Cardiac fibroblast (primary cell): ENCODE measurements at places on chromosomes 2 and 18.
A peak's percentile ranks its signal among the peaks of the same experiment; 100 is the strongest.

DNA sequence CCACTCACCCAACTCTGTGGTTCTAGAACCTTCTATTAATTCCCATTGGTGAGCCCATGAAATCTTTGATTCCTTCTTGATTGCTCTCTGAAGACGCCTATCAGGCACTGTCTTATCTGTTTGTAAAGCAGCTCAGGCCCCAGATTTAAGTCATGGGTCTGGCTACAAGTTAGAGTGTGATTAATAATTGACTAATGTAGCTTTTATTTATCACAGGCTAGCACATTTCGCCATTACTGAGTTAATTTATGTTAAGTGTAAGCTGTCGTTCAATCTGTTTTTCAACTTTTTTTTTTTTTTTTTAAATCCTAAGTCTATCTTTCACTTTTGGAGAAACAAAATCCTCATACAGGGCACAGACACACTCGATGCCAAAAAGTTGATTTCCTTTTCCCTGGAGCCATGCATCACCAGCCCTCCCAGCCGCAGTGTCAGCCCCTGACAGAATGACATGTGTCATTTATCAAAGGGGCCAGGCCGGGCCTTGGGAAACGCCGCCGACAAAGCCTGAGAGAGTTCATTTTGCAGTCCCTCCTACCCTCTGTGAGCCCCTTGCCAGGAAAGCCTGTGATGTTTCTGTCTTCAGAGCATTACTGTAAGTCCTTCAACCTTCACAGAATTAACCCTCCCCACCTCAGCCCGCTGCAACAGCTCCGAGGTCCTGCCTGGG is 15.8 kb downstream of the TSHZ1 start:
- DNase-seq: peak; percentile 41

GRCh38 chr2:237889016-237889415 is 29.6 kb downstream of the RAMP1 start:
- no peak for DNase-seq

- peak; percentile 43 for DNase-seq
These were observed 576 bp downstream of the NYAP2 start for GRCh38 chr2:225400060-225400511.

DNA sequence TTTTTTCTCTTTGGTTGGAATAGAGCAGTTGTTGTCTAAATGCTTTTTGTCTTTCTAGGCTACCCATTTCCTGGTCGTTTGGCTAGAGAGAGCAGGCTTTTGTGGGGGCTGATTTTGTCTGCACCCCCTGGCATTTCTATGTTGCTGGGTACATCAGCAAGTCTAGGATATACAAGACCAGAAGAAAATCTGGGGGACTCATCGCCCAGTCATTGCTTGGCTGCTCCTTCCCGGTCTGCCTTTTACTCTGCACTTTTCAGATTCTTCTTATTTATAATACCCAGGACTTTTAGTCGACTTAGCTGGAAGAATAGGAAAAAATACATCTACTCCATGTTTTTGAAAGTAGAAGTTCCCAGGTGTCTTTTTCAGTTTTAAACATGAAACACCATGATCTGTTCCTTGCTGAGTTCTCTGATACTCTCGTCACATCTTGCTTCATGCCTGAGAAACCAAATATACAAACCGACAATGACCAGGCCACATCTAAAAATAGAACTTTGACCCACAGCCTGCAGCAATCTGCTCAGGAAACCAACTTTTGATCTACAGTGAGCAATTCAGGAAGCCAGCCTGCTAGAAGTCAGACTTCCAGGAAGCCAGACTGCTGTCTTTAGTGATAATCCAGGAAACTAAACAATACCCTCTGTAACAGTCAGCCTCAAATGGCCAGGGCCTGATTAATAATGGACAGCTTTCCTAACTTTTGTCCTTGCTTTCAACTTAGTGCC is 163.8 kb upstream of the MEX3C start:
- DNase-seq: peak; percentile 73

DNA sequence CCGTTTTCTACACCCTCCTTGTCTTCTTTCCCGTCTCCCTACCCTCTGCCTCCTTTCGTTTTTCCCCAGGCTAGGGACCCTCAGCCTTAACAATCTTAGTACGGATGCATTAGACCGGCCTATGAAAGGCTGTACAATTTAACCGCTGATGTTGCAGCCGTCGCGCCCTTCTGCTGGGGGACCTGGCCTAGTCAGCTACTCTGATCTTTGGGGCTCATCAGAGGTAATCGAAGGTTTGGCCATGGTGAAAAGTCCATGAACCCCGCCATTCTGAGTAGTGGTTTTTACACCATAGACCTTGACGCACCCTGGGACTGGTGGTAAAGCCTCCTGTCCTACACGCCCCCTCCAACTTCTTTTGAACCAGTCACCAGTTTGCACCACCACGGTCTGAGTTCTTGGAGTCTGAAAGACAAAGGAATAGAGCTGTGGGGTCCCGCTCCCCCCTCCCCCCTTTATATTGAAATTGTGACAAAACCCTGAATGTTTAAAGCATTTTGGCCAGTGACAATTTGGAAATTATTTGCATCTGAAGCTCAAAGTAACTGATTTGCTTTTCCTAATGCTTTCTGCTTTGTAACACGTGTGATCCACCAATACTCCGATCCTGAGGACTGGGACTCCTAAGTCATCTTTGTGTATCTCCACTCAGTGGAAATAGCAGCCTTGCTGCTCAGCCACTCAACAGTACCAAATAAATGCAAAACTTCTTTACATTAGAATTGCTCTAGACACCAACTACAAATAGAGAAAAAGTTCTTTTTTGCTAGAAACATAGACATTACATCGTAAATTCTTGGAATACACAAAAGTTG is 642 bp upstream of the SRSF7 start:
- DNase-seq: no peak

- peak; percentile 79 for DNase-seq
These were observed 31.9 kb downstream of the PPP4R3B start for GRCh38 chr2:55585451-55586080.

DNA sequence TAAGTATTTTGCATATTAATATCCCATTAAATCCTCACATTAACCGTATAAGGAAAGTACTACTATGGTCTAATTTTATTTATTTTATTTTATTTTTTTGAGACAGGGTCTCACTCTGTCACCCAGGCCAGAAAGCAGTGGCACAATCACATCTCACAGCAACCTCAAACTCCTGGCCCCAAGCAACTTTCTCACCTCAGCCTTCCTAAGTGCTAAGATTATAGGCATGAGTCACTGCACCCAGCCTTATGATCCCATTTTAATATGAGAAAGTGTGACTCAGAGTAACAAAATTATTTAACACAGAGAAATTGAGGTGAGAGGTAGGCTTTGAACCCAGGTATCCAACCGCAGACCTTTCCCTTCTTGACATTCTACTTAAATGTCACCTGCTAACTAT is 330.0 kb upstream of the POU3F3 start:
- DNase-seq: no peak

DNA sequence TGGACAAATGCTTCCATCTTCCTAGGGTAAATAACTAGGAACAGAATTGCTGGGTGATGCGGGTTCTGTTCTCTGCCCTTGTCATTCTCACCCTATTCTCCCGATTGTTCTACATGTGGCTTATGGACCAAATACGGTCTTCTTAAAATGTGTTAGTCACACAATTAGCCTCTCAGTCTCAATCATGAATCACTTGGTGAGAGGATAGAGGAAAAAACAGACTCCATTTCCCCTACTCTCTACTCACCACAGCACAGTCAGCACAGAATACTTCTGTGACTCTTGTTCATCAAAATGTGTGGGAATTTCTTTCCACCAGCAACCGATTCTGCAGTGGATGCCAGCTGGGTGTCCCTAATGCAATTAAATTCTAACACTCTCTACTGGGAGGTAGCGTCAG is 125.2 kb downstream of the SH3BP4 start:
- no peak for DNase-seq

DNA sequence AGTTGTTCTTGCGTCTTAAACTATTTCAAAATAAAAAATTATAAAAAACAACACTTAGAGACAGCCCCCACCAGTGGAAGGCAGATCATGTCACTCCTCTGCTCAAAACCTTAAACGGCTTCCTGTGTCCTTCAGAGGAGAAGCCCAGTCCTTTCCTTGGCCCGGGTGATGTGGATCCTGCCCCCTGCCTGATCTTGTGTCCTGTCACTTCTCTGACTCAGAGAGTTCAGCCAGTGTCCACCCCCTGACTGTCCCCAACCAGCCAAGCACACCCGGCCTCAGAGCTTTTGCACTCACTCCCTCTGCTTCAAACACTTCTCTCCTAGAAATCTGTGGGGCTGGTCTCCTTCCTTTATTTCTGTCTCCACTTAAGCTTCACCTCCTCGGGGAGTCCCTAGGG is 35.4 kb downstream of the TOGARAM2 start:
- no peak for DNase-seq

- DNase-seq: no peak
These were observed 62.5 kb downstream of the RPRM start for GRCh38 chr2:153416071-153416470.

GRCh38 chr2:233034091-233034882 is 1.8 kb downstream of the NEU2 start:
- DNase-seq: no peak
